Activated CD4-positive, alpha-beta T cell treated with anti-CD3 and anti-CD28 coated beads for 36 hours (primary cell): ENCODE measurements at places on chromosomes 2 and 18.

- DNase-seq = peak; percentile 40
Observed at GRCh38 chr2:135997380-135997779, 12.0 kb upstream of the DARS1 start.

- no peak for DNase-seq
Observed at GRCh38 chr2:166158546-166158945, 30.7 kb upstream of the SCN1A start.

DNA sequence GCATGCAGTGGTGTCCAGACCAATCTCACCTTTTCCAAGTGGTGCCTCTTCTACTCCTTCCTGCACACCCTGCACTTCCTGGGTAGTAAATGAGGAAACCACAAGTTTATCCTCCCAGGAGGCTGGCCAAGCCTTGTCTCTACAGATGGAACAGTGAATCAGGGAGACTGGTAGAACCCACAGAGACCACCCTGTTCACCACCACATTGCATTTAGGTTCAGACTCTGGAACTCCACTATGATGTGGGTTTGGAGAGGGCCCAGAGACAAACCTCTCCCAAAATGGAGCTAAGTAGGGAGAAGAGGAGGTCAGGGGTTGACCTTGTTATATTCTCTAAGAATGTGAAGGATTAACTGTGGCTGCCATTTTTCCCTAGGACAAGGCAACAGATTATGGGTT lies 102.8 kb upstream of the FZD7 start:
- no peak for DNase-seq

DNA sequence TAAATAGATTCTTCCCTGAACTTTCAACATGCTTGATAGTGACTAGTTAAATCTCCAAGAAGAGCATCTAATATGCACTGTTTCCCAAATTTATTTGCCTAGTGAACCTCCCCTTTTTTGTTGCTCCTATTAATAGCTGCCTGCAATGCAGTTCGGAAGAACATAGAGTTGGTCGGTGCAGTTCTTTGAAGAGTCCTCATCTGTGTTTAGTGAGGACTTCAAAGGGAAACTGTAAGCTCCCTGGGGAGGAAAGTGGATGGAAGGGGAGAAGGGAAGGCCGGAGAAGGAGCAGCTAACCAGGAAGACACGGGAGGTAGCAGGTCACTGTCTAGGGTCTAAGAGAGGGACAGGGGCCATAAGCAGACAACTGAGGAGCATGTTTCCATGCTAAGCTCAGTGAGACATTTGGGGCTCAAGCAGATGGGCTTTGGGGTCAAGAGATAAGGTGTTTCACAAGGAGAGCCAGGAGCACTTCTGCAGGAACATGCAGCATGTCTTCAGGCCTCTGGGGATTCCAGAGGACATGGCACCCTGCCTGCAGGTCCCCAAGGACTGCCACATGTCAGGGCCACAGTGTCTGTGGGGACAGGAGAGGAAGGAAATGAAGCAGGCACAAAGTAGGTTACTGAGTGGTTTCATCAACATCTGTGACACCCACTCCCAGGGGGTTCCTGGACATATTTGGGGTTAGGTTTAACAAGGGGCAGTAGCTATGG lies 48.7 kb upstream of the ANXA4 start:
- peak; percentile 30 for DNase-seq

GRCh38 chr2:16862471-16862870 lies 196.8 kb upstream of the CYRIA start:
- no peak for DNase-seq

DNA sequence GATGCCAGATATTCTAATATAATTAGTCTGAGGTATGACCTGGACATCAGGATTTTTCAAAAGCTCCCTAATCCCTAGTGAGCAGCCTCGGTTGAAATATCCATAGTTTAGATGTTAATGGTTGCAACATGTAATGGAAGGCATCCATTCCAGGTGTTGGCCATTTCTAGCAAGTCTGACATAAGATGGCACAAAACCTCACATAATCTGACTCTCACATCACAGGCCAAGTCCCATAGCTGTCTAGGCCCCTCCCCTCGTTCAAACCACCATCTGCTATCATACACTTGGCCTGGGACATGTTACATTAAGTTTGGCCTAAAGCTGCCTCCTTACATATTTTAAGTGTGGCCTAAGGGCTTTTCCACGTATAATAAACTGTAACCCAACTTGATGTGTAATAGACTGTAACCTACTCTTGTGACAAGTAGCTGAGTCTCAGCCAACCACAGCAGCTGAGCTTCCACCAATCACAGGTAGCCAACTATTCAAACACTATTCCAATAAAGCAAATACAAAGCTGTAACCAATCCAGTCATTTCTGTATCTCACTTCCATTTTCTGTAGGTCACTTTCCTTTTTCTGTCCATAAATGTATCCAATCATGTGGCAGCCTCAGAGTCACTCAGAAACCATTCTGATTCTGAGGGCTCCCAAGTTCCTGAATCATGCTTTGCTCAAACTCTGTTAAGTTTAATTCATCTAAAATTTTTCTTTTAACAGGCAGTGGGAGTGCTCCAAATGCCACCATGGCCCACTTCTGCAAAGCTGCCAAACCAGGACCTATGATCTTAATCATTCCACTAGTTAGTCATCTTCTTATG lies 59.4 kb downstream of the ADD2 start:
- DNase-seq = peak; percentile 23

DNA sequence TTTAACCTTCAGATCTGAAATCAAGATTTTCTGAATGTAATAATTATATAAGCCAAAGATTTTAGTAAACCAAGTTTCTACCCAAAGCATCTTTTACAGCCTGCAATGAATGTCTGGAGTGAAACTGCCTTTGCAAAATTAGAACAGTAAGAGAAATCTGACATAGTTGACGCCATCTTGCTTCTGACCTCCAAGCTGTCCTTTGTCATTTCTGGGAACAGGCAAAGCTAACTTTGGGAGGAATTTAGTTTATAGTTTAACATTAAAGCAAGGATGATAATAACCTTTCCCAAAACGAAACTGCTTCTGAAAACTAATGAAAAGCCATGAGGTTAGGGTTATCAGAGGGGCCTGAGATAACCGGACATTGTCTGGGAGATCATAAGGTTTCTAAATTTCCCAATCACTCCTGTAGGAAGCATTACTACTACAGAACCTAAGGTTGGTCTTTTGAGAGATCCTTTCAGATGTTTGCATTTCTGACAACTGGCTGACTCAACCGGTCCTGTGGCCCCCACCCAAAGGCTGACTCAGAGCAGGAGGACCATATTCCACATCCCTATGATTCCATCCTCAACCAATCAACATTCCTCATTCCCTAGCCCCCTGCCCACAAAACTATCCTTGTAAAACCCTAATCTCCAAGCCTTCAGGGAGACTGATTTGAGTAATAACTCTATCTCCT lies 124.5 kb downstream of the TMEM131 start:
- DNase-seq = no peak

GRCh38 chr2:147628971-147629421 lies 215.8 kb upstream of the ACVR2A start:
- no peak for DNase-seq

GRCh38 chr2:168343586-168343985 lies 96.2 kb upstream of the STK39 start:
- DNase-seq = no peak

GRCh38 chr18:21451851-21452250 lies 148.7 kb downstream of the ESCO1 start:
- DNase-seq = no peak

DNA sequence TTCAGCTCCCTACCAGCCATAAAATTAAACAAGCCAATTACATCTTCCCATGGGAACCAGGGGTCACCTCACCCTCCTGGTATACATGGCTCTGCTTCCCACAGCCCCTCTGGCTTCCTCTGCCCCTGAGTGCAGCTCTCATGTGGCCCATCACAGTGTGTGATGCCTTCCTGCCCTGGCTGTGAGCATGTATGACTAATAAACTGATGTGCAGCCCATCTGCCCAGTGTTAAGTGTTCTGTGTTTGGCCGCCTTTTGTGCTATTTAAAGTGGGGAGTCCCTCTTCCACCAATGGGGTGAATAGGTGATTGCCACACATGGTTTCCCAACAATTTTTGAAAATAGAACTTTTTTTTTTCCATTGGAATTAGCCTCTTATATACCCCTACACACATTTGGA lies 87.7 kb upstream of the PIEZO2 start:
- DNase-seq = no peak

GRCh38 chr2:236665101-236665500 lies 95.5 kb downstream of the ACKR3 start:
- DNase-seq = no peak

- DNase-seq = no peak
Observed at GRCh38 chr2:132999421-132999820, 329.4 kb upstream of the LYPD1 start.

DNA sequence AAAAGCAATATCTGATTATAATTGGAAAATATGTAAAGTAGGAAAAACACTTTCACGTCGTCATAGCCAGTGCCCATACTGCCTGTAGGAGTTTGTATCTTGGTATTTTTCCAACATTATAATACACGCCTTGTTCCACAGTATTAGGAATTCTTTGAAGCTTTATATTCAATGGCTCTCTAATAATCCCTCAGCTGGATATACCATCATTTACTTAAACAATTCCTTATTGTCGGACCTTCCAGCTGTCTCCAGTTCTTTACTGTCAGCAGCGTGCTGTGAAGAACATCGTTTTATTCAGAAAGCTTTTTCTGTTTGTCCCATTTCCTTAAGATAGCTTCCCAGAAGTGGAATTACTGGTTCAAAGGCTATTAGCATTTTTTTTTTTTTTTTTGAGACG lies 31.7 kb downstream of the ATP6V1C2 start:
- no peak for DNase-seq

- DNase-seq = no peak
Observed at GRCh38 chr2:132824716-132825115, 154.7 kb upstream of the LYPD1 start.

DNA sequence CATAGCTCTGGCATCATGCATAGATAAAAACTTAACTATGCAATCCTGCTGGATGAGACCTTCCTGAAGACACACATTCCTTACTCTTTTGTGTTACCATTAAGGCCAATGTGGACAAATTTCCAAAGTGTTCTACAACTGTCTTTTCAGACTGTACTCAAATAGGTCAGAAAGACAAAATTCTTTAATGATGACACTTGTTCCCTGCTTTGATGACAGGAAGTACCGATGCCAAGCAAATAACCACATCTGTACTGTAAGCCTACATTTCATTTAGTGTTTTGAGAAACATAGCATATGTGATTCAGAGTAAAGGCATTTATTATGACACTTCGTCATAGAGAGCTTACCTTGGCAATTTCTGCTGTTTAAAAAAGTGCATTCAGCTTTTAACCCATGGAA lies 55.0 kb downstream of the PMAIP1 start:
- DNase-seq = no peak

GRCh38 chr2:161974461-161974860 lies 99.6 kb downstream of the DPP4 start:
- no peak for DNase-seq

DNA sequence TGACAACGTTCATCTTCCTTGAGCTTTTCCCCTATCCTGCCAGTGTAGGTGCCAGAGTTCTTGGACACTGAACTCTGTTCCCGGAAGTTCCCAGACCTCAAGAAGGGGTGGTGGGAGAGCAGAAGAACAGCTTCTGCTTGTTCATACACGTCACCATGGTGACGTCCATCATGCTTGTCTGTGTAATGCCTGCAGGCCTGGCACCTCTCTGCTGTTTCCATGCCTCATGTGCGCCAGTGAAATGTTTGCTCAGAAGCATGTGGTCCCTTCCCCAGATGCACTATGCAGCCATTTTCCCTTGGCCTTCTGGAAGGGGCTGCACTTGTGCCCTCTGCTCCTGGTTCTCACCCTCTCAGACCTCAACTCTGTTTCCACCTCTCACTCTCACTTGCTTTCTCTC lies 210.8 kb upstream of the NABP1 start:
- no peak for DNase-seq

DNA sequence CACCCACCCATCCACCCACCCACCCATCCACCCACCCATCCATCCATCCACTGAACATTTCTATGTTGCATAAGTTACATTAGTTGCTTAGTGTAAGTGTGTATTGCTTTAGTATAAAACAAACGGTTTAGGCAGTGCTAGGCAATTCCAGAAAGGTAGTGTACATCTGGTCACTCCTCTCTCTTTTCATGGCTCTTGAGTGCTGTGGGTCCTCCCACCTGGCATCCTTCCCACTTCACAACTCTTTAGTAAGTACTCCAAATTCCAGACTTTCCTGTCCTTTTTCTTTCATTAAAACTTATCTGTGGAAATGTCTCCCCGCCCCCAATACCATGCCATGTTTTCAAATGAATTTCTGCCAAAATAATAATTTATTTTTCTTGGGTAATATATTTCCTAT lies 122.5 kb downstream of the PLEKHM3 start:
- no peak for DNase-seq
